Activated CD8-positive, alpha-beta T cell treated with anti-CD3 and anti-CD28 coated beads, Interleukin-2, amount 10 ng/mL, durations not matched to agents 7 days and 5 days (primary cell): ENCODE measurements at places on chromosomes 5 and 9. TPM values are rescaled to one million over a fixed set of nuclear protein-coding genes. Genes with fewer than 3 reads are reported as not detected.
A peak's percentile ranks its signal among the peaks of the same experiment; 100 is the strongest.

GRCh38 chr9:127498298-127498697 lies 47.0 kb downstream of the LRSAM1 start:
- no peak for DNase-seq

The NIPAL4 gene
- not detected for total RNA-seq

DNA sequence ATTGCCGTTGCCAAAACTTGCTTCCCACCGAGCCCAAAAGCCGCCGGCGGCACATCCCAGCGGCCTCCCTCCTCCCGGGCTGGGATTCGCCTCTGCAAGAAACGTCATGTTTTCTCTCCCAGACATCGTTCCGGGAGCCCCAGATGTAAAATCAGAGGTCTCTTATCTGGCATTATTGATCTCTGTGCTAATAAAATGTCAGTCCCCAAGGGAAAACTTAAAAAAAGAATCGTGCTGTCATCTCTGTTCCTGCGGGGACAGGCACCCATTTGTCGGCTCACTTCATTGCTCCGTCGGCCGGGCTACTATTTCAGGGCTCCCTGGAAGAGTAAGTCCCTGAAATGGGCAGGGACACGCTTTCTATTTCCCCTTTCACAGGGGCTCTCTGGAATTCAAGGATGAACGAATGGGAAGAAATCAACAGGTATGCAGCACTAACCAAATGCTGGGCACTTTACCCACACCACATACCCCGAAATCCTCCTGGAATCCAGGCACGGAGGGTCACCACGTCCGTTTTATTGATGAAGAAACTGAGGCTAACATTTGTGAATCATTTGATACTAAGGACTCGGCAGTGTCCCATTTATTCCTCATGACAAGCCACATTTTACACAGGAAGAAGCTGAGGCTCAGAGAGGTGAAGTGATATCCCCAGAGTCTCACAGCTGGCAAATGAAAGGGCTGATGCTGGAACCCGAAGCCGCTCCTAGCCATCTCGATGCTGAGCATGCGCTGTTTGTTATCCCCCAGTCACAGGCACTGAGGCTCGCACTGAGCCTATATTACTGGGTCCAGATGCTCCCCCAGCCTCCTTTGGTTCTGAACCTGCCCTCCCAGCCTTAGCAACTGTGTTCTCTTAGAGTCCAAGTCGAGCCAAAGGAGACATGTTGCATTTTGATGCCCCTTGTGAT lies 35.7 kb upstream of the MSX2 start:
- no peak for DNase-seq

The TLE4 gene
- total RNA-seq, result 47.7 TPM

GRCh38 chr9:87564791-87565241 lies 67.1 kb downstream of the DAPK1 start:
- DNase-seq, result no peak

DNA sequence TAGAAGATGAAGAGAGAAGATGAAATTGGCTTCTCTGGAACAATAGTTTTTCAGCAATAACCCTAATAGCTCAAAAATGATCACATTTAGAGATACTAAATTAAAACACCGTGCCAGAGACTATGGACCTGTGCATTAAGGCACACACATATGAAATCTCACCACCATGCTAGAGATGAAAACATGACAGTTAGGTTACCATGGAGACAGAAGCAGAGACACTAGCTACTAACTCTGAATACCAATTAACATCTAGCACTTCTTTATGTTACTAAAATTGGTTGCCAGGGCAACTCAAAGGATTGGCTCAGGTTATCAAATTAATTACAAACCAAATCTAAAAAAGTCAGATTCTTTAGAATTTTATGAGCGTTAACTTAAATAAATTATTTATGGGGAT lies 337.7 kb downstream of the PLK2 start:
- no peak for DNase-seq

DNA sequence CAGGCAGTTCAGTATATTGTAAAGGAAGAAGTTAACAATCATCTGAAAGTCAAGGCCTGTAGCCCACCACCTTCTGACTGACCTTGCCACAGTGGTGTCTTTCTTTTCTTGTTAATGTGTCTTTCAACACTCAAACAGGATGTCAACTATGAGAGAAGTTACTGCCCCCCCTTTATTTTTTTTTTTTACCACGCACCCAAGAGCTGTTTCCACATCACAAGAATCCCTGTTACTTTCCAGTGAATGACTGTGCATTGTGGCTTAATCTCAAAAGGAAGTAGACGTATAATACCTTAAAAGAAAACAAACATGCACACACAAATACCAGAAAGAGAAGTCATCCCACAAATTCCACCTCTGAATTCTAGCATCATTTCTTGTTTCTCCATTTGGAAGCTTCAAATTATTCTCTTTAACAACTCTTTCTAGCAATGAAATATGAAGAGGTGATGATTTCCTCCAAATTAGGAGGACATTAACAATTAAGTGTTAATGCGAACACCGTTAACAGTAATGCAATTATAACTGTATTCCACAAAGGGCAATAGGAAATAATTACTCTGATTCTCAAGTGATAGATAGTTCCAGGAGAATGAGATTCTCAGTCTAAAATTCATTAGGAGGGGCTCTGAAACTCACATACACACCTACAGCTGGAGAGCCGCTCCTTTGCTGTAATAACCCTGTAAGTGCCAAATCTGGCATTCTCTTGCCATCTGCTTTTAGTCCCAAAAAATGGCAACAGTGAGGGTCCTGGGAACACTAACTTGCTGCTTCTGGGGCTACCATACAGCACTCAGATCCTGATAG lies 201.0 kb downstream of the EFNA5 start:
- DNase-seq, result no peak

The MUSK gene
- not detected for total RNA-seq

GRCh38 chr9:87109231-87109631 lies 161.9 kb upstream of the GAS1 start:
- DNase-seq, result no peak

DNA sequence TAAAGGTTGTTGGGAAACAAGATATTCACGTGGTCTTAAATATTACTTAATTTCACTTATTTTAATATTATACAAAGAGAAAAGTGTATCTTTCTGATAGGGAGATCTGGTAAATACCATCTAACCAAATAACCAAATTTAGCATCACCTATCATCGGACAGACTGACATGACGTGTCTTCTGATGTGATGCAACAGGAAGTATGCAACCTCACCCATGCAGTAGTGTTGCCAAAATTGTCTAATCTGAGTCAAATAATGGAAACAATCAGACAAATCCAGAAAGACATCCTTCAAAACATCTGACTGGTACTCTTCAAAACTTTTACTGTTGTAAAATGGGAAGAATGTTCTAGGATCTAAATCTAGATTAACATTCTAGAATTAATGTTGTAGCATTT lies 148.0 kb downstream of the FGF1 start:
- no peak for DNase-seq

The OBP2B gene
- not detected for total RNA-seq

- DNase-seq, result no peak
Measured at GRCh38 chr5:112227911-112228631, 191.0 kb downstream of the EPB41L4A start.

DNA sequence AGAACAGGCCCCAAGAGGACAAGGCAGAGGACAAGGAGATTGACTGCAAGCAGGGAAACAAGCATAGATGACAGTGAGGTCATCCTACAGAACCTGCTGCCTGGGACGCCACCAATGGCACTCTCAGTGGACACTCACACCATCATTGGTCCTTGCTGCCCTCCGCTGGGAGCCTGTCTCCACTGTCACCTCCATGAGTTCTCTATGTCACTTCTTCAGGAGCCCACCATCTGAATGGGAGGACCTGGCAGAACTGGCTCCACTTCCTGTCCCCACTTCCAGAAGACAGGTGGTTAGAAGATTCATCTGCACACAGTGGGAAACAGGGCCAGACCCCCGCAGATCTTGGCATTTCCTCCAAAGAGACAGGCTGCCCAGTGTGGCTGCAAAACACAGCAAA lies 188.9 kb downstream of the HSD17B3 start:
- DNase-seq, result no peak

The CNTNAP3 gene
- not detected for total RNA-seq

DNA sequence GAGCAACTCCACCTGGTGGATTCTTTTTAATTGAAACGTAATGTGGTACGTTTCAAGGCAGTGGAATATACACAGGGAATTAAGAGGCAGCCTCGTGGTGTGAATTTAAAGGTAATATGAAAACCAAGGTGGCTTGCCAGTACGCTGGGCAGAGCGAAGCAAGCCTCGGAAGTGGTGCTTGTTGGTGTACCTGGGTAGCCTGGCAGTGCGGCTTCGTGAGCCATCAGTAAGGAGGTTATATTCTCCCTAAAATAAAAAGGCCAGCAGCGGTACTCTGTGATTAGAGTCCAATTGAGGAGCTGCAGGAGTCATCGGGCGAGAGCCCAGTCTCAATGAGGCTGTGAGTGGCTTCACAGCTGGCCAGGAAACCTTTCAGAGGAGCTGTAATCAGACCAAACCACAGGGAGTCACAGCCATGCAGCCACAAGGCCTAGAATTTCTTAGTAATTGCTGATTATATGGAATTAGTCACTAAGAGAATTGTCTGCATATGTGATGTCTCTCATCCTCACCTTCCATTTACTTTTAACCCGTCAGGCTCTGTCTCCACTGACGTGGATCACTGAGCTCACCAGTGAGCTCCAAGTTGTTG lies 57.7 kb downstream of the DCP2 start:
- peak; percentile 17 for DNase-seq

- DNase-seq, result no peak
Measured at GRCh38 chr9:24436761-24437160, 108.9 kb downstream of the IZUMO3 start.

GRCh38 chr9:109403116-109403515 lies 82.3 kb upstream of the EPB41L4B start:
- no peak for DNase-seq

DNA sequence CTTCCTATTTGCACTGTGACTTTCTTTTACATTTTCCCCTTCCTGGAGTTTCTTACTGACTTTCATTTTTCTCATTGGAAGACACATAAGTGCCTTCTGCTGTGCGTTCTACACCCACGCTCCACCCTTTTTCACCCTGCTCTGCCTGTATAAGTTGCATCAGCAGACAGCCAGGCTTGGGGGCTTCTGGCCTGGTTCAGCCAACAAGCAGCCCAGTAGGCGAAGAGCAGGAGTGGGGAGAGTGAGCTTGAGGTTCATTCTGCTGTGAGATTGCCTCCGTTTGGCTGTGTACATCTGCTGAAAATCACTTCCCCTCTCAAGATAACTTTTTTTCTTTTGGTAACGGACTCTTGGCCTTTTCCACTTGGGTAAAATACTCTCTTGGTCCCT lies 38.4 kb downstream of the RASGRF2 start:
- peak; percentile 42 for DNase-seq

DNA sequence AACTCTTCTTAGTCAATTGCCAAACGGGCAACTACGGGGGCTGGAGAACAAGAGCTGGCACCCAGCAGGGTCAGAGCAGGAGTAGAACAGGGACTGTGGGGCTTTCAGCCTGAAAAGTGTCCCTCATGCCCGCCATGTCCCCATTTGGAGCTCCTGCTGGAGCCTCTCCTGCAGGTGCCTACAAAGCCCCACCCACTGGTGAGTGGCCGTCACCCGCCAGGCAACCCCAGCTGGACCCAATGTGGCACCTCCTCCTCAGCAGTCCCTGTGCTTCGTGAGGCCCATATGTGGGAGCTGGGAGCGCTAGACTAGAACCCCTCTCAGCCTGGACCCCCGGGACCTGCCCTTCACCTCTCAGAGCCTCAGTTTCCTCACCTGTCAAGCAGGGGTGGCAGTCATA lies 40.9 kb downstream of the VAV2 start:
- no peak for DNase-seq

The SPINK4 gene
- not detected for total RNA-seq

The SCAI gene
- 10.8 TPM for total RNA-seq

GRCh38 chr5:57442080-57442839 lies 40.4 kb downstream of the ACTBL2 start:
- no peak for DNase-seq

- DNase-seq, result no peak
Measured at GRCh38 chr5:126351153-126351552, 72.1 kb upstream of the GRAMD2B start.

The GABRA1 gene
- total RNA-seq, result not detected

- DNase-seq, result peak; percentile 52
Measured at GRCh38 chr5:95621839-95622629, 2.1 kb downstream of the GPR150 start.

The TRUB2 gene
- 27.7 TPM for total RNA-seq

The ANKH gene
- 32.1 TPM for total RNA-seq

DNA sequence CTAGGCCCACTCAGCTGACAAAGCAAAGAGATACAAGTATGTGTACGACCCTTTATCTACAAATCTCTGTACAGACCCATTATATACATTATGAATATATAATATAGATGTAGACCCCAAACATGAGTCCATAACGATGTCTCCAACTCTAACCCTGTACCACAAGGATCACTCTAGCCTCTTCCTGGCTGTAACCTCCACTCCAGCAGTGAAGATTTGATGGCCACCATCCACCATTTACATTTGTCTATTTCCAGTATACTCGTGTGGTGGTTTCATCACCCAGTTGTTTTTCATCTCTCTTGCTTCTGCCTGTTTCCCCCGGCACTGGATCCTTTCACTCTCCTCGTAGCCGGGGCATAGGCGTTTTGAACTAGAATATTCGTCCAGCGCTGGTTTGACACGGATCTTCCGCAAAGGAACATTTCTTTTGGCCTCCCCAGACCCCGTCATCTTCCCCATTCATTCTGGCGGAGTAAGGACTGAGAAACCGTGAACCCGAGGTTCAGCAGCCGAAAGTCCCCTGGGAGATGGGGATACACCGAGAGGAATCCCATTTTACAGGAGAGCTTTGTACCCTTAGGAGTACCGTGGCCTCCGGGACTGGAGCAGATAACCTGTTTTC lies 828 bp upstream of the TRIO start:
- no peak for DNase-seq

DNA sequence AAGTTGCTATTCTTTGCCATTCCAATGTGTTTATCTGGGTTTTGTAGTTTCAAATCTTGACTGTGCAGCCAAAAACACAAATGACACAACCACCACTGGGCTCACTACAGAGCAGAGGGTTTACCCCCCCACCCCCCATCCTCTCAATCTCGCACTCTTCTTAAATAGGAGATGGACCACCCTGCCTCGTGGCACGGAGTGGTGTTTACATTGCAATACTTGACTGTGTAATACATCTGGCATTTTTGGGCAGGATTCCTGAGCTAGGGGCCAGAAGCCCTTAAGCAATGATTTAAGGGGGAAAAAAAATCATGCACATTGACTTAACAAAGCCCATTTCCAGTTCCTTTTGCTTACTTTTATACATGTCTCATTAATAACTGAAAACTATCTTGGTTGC lies 19.0 kb downstream of the PTCH1 start:
- DNase-seq, result no peak

- DNase-seq, result no peak
Measured at GRCh38 chr9:68498816-68499215, 41.9 kb downstream of the TMEM252 start.

DNA sequence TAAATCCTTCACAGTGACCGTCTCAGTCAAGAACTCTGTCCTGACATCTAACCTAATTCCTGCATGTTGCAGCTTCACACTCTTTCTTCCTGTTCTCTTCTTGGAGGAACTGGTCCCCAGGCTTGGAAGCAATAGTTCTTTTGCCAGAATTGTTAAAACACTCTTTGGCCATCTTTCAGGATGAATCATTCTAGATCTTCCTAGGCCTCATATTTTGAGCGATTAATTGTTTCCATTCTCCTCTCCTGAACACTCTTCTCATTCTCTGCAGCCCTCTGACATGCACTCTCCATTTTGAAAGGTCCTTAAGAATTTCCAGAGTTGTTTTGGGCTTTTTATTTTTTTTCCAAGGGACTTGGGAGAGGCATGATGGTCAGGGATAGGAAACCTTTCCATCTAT lies 85.8 kb downstream of the FAM114A2 start:
- no peak for DNase-seq
